ENCODE measurements at places on chromosomes 13 and 19.

DNA sequence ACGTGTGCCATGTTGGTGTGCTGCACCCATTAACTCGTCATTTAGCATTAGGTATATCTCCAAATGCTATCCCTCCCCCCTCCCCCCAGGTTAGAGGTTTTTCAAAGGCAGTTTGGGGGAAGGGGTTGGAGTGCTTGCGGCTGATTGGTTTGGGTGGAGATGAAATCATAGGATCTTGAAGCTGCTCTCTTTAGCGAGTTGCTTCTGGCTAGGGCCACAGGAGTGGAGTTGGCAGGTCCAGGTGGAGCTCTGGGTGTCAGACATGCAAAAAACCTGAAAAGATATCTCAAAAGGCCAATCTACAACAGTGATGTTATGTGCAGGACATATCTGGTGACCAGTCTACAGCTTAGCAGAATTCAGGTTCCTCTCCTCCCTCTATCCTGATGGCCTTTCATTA is 32.6 kb upstream of the CXCL17 start:
- DNase-seq = no peak

DNA sequence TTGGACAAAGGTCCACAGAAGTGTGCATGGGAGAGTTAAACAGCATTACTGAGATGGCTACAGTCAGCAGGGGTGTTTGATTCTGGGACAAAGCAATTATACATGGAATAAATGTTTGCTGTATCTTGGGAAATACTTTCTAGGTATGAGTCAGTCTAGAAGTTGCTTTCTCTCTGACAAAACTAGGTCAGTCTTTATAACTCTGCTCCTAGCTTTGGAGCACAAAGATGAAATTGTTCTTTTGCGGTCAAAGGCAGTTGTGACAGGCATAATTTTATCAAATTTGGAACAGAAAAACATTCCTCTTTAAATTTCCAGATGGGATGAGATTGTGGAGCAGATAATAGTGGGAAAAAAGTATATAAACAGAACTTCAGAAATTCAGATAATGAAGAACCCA is 1045.4 kb upstream of the MIR17HG start:
- DNase-seq = no peak

DNA sequence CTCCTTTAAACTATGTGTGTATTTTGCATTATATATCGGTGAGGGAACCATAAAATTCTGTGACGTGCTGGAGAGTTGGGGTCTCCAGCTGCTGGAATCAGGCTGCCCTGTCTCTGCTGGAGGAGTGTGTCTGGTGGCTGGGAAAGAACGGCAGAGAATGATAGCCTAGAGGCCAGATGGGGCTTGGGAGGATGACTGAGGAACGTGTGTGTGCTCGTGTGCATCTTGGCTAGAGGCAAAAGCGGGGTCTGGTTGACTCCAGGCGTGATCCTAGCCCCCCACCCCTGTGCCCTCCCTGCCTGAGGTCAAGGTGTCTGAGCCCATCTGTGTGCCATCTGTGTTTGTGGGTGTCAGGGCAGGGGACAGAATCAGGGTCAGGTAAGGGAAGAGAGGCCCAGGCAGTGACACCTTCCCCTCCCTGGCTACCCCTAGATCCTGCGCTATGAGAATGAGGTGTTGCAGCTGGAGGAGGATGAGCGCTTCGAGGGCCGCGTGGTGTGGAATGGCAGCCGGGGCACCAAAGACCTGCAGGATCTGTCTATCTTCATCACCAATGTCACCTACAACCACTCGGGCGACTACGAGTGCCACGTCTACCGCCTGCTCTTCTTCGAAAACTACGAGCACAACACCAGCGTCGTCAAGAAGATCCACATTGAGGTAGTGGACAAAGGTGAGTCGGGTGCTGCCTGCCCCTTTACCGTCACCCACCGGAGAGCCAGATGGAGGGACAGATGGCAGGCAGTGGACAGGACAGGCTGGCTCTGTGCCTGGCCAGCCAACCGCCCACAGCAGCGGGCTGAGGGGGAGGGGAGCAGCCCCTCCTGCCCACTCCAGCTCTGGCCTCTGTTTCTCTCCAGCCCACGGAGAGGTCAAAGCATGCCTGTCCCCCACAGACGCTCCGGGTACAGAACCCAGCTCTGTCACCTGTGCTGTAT is 3.1 kb downstream of the SCN1B start:
- DNase-seq = no peak

DNA sequence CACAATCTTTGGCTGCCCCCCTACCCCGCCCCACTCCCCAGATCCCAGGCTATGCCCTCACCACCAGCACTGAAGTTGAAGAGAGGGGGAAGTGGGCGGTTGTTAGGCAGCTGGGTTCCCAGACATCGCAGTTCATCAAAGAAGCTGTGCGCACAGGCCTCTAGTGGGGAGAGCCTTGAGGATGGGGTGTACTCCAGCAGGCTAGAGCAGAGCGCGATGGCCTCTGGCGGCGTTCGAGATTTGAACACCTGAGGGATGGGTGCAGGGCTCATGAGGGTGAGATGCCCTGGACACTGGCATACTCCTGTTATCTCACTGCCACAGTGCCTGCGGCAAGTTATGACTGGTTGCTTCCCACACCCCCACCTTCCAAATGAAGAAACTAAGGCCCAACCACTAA is 10.0 kb downstream of the GSK3A start:
- DNase-seq = no peak

GRCh38 chr13:84649853-84650252 is 767.6 kb upstream of the SLITRK1 start:
- DNase-seq = no peak

GRCh38 chr13:77040835-77041234 is 13.9 kb upstream of the FBXL3 start:
- DNase-seq = no peak

DNA sequence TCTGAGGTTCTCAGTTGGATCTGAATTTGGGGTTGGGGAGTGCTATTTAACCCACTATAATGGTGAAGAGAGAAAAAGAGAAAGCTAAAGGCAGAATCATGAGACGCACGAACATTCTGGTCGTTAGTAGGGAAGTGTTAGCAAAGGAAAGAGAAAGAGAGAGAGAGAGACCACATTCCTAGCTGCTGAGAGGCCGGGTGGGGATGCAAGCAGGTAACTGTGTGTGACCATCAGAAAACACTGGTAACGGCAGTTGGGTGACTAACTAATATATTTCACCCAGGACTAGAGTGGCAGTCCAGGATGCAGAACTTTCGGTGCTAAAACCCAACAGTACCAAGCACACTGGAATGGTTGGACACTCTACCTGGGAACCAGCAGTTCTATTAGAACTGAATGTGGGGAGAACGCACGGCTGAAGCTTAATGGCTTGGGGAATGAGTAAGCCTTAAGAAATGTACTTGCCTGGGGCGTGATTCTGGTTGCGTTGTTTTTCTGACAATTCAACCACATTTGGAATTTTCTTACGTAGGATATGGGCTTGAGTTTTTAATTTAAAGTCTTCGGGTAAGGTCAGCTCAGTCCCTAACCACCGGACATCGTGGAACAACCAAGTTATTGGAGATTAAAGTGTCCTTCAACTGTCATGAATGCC is 130.2 kb downstream of the DNAJC15 start:
- peak; percentile 57 for DNase-seq

DNA sequence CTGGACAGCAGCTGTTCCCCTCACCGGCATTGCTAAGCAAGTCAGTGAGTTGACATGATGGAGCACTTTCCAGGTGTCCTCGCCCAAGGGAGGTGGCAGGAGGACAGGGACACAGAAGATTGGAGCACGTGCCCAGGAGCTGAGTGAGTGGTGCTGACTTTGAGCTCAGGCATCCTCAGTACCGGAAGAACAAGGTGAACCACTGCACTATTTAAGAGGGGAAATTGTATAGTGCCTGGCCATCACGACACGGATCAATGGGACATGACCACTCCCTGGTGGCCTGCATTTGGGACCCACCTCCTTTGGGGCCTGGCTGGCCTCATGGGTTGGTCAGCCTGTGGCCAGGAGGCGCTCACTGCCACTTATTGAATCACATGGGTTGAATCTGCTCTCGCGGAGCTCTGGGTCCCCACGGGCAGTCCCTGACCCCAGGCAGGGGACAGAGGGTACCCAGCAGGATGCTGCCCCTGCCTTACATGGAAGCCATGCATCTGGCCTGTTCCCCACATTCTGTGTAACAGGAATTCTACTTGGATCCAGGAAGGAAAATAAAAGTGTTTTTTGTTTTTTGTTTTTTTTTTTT is 206.9 kb upstream of the ZNF536 start:
- no peak for DNase-seq

DNA sequence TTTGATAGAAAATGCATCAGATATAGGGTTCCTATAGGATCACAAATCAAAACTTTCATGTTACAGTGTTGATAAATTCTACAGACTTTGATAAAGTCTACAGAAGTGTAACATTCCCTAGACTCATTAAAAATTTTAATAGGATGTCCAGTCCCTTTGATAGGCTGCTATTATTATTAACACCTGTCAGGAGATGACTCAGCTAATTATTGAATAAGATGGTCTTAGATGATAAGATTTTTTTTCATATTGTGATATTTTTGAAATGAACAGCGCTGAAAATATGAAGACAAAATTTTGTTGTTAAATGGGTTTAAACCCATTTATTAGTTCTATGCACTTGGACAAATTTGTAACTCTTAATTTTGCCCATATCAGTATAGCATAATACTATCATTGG is 356.8 kb upstream of the SLITRK1 start:
- DNase-seq = no peak

DNA sequence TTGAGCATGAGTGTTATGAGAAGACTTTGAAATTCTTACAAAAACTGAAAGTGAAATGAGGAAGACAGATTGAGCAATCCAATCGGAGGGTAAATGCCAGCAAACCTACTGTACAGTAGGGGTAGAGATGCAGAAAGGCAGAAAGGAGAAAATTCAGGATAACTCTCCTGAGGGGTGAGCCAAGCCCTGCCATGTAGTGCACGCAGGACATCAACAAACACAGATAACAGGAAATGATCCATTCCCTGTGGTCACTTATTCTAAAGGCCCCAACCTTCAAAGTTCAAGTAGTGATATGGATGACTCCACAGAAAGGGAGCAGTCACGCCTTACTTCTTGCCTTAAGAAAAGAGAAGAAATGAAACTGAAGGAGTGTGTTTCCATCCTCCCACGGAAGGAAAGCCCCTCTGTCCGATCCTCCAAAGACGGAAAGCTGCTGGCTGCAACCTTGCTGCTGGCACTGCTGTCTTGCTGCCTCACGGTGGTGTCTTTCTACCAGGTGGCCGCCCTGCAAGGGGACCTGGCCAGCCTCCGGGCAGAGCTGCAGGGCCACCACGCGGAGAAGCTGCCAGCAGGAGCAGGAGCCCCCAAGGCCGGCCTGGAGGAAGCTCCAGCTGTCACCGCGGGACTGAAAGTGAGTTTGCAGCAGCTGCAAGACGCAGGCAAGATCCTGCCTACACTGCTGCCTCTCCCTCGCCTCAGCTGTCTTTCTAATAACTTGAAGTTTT is at the start of gene TNFSF13B:
TSS of gene TNFSF13B (plus strand) at position 118 of the 728 bp plus-strand sequence. CDS start at position 296, 178 bp downstream.
- DNase-seq = peak; percentile 2

DNA sequence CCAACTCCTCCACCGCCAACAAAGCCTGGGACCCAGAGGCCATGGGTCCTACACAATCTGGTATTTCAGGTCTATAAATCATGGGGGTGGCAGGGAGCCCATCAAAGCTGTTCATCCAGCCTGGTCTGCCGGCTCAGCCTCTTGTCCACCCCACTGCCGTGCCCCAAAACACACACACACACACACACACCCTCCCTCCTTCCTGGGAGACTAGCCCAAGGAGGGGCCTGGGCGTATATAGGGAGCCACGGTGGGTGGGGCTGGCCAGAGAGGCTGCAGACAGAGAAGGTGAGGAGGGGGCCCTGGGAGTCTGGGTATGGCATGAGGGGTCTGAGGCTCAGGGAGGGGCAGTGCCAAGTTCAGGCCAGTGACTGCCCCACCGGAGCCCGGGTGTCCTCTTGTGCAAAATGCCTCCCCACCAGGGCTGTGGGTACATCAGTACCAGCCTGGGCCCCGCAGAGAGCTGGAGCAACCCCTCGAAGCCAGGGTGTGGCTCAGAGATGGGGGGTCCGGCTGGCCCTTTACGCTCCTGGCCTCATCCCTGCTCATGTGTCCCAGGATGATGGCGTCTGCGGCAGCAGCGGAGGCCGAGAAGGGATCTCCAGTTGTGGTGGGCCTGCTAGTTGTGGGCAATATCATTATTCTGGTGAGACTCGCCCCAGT is at the start of gene UPK1A:
TSS of gene UPK1A (plus strand) at position 267 of the 663 bp plus-strand sequence. CDS start at position 563, 296 bp downstream.
- DNase-seq = no peak

DNA sequence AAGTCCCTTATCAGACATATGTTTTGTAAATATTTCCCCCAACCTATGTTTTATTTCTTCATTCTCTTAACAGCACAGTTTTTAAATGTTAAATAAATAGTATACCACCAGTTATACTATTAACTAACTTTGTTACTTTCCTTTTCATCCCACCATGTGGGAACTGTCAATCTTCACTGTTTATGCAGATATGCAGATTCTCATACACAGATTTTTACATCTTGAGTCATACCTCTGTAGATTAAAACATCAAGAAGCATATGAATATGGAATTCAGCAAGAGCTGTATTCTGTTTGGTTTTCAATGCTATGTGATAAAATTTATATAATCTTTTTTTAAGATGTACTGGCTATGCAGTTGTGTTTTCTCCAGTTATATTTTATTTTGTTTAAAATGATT is 566.3 kb downstream of the LIG4 start:
- no peak for DNase-seq

- DNase-seq = peak; percentile 54
Observed at GRCh38 chr13:97946951-97947588, 6.4 kb upstream of the IPO5 start.

DNA sequence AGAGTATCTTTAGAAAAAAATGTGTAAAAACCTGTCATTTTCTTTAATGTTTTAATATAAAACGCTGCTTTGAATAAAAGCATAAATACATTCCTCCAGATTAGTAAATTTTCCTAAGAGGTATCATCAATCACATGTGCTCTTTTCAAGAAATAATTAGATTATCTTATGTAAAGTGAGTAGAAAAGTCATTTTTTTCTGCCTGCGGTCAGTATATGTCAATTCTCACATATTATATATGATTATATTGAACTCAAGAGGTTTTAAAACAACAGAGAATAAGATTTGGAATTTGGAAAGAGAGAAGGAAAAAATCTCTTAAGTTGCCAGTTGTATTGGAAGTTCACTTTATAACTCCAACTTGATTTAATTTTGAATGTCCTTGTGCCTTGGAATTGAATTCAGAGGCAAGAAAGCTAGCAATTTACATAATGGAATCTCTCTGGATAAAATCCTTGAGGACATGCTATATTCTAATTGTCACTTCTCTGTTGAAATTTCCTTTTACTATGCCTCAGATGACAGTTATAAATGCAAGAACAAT is 740.1 kb upstream of the SPRY2 start:
- no peak for DNase-seq

DNA sequence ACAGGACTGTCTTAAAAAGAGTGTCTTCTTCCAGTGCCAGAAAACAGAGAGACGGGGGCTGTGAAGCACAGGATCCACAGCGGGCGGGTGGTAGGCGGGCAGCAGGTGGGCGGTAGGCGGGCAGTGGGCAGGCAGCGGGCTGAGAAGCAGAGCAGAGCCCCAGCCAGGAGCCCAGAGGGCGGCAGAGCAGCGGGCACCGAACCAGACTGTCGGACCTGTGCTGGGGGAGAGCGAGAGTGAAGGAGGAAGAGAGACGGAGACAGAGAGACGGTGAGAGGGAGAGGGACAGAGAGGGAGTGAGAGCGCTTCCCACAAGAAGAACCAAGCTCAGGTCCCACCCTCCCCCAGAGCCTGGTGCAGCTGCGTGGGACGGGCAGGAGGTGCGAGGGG is 30.3 kb downstream of the RASA3 start:
- no peak for DNase-seq

GRCh38 chr19:1158885-1159448 is 15.1 kb downstream of the SBNO2 start:
- no peak for DNase-seq

GRCh38 chr13:111049791-111050538 is 65.1 kb upstream of the ARHGEF7 start:
- DNase-seq = no peak
